Activated T-cell treated with anti-CD3 and anti-CD28 coated beads for 1 hour (primary cell): ENCODE measurements at places on chromosomes 16 and 17.

GRCh38 chr16:51010817-51011216 is 140.3 kb downstream of the SALL1 start:
- no peak for DNase-seq

GRCh38 chr17:69538795-69539194 is 124.3 kb downstream of the MAP2K6 start:
- no peak for DNase-seq

GRCh38 chr16:23140107-23140506 is 9.1 kb downstream of the USP31 start:
- no peak for DNase-seq

- DNase-seq: no peak
These were observed 90.6 kb upstream of the HAS3 start for GRCh38 chr16:69014811-69015210.

DNA sequence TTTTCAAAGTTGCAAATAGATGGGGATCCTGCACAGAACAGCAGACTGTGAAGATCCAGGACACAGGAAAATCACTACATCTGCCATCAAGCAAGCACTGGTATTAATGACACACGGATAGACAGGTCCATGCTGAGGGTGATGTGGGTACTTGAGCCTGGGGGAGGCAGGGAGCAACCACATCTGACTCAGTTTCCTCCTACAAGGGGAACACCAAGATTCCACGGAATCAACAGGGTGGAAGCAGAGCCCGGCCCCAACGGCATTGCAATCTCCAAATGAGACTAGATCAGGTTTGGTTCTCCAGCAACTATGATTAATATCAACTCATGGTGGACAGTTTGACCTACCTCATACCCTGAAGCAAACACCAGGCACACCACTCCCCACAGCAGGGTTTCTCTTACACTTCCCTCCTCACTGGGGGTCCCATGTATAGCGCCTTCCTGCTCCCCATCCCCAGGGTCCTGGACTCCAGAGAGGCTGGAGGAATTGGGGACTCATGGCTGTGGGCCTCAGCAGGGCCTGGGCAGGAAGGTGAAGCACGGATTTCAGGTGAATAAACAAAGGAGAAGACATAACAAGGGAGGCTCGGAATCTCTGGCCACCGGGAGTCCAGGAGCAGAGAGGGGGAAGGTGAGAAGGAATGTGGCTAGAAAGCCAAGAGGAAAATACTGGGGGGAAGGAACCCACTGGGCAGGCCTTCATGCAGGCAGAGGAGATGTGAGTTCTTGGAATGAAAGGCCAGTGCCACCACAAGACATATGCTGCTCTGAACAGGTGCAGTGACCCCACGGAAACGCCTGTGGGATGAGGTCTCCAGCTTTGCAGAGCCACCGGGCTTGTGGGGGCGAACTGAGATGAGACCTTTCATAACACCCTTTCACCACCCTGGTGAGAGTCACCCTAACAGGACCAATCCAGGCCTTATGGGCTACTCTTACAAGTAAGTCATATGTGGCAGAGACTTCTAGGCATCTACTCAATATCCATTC is 29.5 kb upstream of the PIK3R6 start:
- DNase-seq: no peak

- no peak for DNase-seq
These were observed 250.0 kb upstream of the CACNG5 start for GRCh38 chr17:66584927-66585326.

DNA sequence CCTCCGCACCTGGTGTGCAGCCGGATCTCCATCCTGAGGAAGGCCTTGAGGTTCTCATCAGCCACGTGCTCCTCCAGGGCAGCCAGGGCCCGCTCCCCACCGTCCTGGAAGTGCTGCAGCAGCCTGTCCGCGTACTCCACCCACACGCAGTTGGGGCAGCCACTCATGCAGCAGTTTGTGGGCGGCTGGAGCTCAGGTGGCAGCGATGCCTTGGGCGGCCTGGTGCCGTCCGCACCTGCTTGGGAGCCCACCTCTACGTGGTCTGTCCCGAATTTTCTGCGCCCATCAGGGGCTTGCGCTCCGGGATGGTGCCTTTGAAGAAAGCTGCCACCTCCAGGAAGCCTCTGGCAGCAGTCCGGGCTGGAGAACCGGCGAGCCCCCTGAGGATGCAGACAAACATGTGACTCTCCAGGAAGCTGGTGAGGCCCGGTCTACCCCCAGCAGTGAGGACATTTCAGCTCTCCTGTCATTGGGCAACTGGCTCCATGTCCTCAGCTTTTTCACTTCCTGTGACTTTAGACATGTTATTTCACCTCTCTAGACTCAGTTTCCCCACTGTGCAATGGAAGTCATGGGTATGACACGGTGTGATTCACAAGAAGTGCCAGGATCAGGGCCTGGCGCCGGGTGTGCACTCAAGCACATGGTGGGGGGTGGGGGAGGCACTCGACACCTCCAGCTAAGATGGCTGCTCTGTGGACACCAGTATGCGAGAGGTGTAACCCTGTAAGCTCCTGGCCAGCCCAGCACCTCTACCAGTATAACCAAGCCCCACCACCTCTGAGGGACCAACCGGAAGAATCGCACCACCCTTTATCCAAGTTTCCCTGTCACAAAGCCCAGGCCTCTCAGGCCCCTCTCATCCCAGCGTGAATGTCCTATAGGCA is 957 bp downstream of the OXLD1 start:
- DNase-seq: no peak

GRCh38 chr16:85906349-85906748 is 7.4 kb downstream of the IRF8 start:
- no peak for DNase-seq

DNA sequence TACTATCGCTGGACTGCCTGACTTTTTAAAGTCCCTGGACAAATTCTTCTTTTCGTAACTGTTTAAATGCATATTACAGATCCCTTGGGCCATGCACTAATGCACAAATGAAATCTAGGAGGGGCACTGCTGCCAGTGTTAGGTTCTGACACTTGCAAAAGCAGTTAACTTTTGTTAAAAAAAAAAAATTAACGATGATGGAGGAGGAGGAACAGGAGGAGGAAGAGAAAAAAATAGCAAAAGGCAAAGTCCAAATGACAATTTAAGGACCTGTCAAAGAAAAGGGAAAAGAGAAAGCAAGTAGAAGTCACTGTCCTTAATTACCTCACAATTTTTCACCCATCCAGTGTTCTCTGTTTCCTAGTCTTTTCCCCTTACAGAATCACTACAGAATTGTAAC is 97.8 kb upstream of the CORO6 start:
- no peak for DNase-seq

GRCh38 chr16:1124795-1125194 is 28.1 kb upstream of the CACNA1H start:
- no peak for DNase-seq

- DNase-seq: no peak
These were observed 15.3 kb downstream of the MT1X start for GRCh38 chr16:56697456-56698155.

DNA sequence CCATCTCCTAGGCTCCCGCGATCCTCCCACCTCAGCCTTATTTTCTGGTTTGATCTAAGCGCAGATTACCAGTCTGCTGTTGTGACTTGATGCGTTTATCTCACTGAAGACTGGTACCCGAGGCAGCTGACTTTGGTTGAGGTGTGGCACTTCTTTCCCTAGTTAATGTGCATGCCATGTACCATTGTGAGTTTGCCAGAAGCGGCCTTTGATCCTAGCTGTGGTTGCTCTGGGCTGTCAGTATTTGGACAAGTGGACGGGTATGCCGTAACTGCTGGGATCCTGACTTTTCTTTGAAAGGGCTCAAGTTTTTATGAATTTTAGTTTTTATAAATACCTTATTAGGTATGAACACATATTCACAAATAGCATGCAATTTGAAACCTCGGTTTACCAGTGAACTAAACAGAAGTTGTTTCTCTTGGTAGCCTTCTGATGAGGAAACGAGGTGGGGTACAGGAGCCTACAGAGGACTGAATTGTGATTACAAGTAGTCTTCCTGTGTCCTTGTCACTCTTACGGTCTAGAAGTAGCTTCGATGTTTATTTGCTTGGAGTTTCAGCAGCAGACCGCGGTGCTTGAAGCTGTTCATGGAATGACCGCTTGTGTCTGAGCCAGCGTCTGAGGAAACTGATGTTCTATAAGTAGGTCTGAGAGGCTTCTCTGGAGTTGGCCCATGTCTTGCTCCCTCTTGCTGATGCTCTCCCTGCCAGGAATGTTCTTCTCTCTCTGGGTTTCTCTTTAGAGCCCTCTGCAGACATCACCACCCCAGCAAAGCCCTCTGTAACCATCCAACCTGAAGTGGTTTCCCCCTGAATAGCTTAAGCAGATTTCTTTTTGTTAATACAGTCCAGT is 40.0 kb downstream of the SEC14L1 start:
- no peak for DNase-seq

DNA sequence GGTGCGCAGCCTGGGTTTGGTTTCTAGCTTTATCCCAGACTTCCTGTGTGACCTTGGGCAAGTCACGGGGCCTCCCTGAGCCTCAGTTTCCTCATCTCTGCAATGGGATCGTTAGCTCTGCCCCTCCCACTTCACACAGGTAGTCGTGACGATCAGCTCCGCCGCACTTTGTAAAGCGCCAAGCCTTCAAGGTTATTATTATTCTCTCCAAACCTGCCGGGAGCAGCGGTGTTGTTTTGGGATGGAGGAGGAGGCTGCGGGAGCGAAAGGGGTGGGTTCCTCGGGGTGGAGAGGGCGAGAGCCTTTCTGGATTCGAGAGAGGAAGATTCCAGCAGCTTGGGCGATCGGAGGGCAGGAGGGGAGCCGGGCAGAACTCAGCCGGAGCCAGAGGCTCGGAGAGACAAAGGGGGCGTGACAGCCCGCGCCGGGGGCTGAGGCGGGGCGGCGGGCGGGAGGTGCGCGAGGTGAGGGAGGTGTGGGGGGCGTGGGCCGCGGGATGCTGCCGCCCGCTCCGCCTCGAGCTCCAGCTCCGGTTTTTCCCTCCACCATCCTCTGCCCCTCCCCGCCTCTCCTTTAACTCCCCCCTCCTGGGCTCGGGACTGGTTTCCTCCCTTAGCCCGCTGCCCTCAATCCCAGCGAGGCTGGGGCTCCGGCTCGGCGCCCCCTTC is at the start of gene EFNB3:
TSS of gene EFNB3 (plus strand) at position 602 of the 668 bp plus-strand sequence. CDS start 397 bp downstream, outside the sequence.
- no peak for DNase-seq

DNA sequence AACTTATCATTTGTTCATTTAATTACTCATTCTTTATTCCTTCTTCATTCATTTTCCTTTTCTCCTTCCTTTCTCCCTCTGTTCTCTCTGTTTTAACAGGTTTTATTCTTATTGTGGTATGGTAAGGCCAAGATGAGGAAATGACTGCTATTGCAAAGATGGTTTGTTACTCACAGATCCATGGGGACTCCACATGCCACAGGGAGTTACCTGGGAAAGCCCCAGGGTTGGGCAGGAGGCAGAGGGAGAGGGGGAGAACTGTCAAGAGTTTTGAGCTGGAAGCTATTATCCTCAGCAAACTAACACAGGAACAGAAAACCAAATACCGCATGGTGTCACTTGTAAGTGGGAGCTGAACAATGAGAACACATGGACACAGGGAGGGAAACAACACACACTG is 453.3 kb downstream of the WWOX start:
- no peak for DNase-seq

- DNase-seq: no peak
These were observed 28.9 kb downstream of the LCMT1 start for GRCh38 chr16:25140459-25140858.

DNA sequence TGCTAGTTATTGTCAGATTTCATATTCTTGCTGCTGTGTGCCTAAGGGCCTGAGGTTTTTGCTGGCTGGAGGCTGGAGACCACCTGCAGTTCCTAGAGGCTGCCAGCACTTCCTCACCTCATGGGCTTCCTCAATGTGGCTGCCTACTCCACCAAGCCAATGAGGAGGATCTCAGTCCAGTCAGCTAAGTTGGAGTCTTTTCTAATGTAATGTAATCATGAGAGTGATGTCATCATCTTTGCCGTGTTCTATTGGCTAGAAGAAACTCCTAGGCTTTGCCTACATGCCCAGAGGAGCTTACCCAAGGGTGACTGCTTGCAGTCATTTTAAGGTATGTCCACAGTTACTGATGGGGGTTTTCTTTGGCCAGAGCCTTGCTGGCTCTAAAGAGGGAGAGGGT is 53.0 kb downstream of the SOCS3 start:
- DNase-seq: no peak

- no peak for DNase-seq
These were observed 16.6 kb downstream of the RTN4RL1 start for GRCh38 chr17:2008332-2009126.

DNA sequence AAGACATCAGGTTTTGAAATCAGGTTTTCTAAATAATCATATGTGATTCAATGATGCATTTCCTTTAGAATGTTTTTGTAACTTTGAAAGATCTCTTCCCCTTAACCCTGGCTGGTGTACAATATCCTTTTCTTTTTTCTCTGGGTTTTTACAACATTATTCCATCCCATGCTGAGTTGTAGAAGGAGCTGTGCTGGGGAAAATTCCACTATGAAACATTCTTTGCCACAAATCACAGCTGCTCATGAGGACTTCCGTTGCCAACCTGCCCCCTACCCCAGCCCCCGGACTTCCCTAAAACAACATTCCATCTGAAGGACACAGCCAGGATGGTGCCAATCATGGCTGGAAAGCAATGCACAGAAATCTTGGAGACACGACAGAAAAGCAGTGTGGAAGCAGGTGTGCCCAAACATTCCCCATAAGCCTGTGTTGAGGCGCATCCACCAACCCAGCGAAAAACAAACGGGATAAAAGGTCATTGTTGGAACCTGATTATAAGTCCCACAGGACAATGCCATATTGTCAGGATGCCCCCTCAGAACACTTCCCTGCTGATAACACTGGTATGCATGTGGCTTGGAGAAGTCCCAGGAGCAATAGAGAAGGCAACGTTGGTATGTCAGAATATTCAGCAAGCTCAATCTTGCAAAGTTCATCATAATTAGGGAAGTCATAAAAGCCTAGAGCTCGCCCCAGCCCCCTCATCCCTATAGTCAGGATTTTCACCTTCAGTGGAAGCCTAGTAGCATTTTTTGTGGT is 475.0 kb downstream of the HS3ST3B1 start:
- no peak for DNase-seq

DNA sequence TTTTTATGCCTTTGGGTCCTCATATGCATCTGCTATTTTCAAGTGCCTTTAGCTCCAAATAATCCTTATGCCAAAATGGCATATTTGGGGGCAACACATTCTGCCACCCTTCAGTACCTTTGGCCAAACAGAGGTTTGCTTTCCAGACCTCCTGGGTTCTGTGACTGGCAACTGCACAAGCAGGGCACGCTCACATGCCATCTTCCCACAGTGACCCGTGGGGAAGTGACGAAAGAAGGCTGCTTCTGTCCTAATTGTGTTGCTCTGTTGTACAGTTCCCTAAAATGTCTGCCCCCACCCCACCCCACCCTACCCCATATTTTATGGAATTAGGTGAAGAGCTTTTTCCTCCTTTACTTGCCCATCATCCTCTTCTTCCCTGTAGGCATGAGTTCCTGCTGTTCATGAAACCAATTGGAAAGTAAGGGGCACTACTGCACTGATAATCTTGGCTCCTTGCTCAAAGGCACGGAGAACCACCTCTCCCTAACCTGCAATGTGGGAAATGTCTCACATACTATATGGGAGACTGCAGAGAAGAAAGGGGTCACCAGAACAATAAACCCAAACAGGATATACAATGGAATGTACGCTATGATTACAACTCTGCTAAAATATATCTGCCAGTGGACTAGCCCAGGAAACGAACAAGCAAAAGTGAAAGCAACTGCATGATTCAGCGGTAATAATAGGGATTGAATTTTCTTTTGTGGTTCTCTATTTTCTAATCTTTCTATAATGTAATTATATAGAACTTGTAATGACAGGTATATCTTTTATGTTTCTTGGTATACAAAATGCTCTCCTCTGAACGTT is 3.3 kb upstream of the SLFN12L start:
- peak; percentile 27 for DNase-seq
